ENCODE measurements at places on chromosomes 7 and 10. TPM values are rescaled to one million over a fixed set of nuclear protein-coding genes. Genes with fewer than 3 reads are reported as not detected.

PPIA gene
- 436 TPM for total RNA-seq

RBM17 gene
- total RNA-seq: 72.1 TPM

MRPS33 gene
- total RNA-seq: 125 TPM

GPR146 gene
- total RNA-seq: 41.5 TPM

ZNF33B gene
- 14.3 TPM for total RNA-seq

HOXA5 gene
- not detected for total RNA-seq

SPDYE5 gene
- not detected for total RNA-seq

SVOPL gene
- not detected for total RNA-seq

JCAD gene
- total RNA-seq: 30.4 TPM

SYCE1 gene
- total RNA-seq: 0.47 TPM

SORCS1 gene
- total RNA-seq: 2.3 TPM

GIMAP2 gene
- 6.9 TPM for total RNA-seq

TUBAL3 gene
- total RNA-seq: 0.12 TPM

DYNC1I1 gene
- total RNA-seq: 39.0 TPM

CALD1 gene
- 118 TPM for total RNA-seq

SVIL gene
- 302 TPM for total RNA-seq

LIPF gene
- total RNA-seq: not detected

DEPP1 gene
- 32.2 TPM for total RNA-seq

HOXA10 gene
- total RNA-seq: not detected

LGI1 gene
- total RNA-seq: not detected

OR2A42 gene
- total RNA-seq: not detected

IDI2 gene
- not detected for total RNA-seq

DPYSL4 gene
- total RNA-seq: 45.2 TPM

INA gene
- not detected for total RNA-seq

EN2 gene
- not detected for total RNA-seq

AEBP1 gene
- total RNA-seq: 18.4 TPM

GNGT1 gene
- total RNA-seq: not detected

Data from left ventricle myocardium superior (tissue), 1 donor.